ENCODE measurements at places on chromosomes 1 and 21.

DNA sequence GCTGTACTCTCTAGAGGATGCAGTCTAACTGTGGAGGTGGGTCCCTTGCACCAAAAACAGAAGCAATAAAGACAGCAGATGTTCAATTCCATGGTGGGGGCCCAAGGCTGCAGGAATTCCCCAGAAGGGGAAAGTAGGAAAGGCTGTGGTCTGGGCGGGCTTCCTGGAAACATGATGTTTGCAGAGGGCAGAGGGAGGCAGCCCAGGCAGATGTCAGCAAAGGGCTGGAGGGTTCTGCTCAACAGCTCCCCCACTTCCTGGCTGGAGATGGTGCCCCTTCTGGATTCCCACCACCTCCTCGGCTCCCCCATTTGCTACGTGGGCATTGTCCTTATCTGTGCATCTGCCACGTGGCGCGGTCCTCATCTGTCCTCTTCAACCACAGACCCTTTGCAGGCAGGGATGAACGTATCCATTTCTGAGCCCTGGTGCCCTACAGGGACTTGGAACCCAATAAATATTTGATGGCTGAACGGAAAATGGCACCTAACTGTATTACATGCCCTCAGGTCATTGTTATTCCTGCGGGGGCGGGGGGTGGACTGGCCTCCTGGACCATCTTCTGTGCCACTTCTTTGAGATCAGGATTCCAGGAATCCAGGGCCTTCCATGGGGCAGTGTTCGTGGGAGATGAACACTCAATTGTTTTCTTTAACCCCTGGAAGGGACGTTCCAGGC lies 8.4 kb upstream of the GUCA2B start:
- no peak for DNase-seq

DNA sequence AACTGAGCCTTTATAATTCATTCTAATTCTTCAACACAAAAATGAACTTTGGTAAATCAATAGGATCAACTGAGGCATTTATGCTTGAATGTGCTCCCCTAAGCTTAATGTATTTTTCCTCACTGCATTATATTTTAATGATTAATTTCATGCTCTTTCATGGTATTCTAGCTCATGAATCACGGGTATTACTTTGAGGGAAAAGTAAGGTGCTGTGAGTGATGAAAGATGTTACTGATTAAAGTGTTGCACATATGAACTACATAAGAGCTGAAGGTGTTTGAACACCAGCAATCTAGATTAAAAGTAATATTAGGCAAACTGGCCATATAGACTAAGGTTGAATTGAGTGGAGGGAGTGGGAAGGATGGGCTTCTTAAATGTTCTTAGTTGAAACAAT lies 1.9 kb downstream of the DPYD start:
- DNase-seq: no peak

DNA sequence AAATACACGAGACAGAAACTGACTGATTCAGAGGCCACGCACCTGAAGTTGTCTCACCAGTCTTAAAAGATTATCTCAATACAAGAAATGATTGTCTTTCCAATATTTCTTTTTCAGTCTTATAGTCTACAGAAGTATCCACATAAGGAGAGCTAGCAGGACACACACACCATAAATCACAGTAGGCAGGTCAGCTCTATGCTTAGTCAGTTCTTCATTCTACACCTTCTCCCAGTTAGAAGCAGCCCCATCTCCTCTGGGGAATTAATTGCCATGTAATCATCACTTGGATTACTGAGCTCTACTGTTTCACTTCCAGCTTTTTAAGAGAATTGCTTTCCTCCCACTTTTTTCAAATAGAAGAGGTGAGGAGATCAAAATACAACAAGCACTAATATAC lies 59.6 kb downstream of the SMYD3 start:
- no peak for DNase-seq

- DNase-seq: no peak
Measured at GRCh38 chr1:76124196-76124595, 49.6 kb downstream of the ST6GALNAC3 start.

- no peak for DNase-seq
Measured at GRCh38 chr1:222583079-222583478, 6.7 kb downstream of the TAF1A start.

- no peak for DNase-seq
Measured at GRCh38 chr1:81554534-81554933, 246.2 kb upstream of the ADGRL2 start.

DNA sequence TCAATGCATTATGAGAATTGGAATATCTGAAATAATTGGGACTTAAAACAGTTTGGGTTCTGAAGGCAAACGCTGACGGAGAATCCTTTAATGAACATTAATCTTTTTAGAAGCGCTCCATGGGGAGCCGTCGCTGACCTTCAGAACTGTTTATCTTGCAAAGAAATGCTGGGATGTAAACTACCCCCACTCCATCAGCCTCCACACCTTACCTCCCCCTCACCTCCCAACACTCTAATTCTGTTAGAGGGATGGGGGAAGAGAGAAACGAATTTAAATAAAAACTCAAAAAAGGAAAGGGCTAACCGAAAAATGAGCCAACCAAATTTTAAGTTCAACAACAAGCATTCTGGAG lies 44.1 kb upstream of the DNAJC6 start:
- no peak for DNase-seq

DNA sequence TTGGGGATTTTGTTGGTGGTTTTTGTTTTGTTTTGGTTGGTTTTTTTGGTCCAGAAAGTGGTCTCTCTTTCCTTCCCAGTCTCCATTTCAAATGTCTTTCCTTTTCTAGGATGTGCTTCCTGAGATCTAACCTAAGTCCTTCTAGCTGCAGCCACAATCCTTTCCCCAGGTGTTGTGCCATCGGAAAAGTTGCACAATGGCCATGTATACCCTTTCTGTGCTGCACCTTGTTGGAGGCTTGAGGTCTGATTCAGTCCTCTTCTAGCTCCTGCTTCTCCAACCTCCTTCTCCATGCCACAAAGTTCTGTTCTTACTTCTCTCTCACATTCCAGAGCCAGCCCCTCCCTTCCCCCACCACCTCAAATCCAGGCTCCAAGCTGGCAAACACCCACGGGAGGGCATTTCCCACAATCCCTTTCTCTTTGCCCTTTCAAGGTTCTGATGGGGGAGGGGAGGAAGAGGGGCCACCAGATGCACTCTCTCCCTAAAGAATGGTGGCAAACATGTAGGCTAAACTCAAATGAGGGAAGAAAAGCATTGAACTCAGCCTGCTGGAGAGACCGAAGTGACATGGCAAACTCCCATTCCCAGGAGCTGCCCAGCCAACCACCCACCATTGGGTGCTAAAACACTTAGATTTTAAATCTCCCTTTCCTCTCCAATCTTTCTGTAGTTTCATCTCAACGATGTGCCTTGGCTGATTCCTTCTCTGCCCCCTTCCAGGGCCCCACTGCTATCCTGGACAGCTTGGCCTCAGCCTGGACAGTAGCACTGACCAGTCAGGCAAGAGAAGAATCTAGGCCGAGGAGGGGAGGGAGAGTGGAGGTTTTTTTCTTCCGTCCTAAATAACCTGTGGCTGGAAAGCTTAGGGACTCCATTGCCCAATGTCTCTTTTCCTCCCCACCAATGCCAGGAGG lies 2.9 kb downstream of the KCNJ10 start:
- DNase-seq: no peak

DNA sequence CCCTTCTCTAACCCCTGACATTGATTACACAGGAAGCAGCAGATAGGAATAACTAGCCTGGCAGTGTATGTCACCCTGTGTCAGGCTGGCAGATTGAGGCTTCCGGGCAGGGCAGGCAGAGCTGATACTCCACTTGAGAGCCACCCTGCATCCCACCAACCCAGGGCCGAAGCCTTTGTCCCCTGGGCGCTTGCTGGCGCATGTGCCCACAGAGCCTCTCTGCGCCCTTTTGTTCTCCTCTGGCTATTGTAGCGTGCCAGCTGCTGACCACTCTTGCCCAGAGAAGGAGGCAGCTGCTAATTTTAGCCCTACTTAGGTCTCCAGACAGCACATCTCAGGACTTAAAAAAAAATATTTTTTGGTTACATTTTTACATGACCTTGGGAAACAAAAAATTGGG lies 304.9 kb downstream of the HHAT start:
- DNase-seq: no peak

DNA sequence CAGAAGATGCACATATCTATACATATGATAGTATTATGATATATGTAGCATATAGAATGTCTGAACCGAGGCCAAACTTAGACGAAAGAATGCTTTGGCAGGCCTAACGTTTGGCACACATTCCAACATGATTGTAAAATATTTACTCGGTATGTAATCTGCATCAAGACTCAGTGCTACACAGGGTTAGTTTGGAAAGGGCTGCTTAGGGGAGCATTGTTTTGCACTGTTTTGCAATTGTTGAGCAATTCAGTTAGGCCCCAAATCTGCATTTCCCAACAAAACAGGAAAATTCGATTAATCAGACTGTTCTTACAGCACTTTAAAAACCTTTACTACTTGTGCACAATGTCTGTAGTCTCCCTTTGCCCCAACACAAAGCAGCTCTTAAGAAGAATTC lies 216.0 kb upstream of the NEGR1 start:
- no peak for DNase-seq

- DNase-seq: no peak
Measured at GRCh38 chr1:102693345-102693744, 415.0 kb downstream of the COL11A1 start.

DNA sequence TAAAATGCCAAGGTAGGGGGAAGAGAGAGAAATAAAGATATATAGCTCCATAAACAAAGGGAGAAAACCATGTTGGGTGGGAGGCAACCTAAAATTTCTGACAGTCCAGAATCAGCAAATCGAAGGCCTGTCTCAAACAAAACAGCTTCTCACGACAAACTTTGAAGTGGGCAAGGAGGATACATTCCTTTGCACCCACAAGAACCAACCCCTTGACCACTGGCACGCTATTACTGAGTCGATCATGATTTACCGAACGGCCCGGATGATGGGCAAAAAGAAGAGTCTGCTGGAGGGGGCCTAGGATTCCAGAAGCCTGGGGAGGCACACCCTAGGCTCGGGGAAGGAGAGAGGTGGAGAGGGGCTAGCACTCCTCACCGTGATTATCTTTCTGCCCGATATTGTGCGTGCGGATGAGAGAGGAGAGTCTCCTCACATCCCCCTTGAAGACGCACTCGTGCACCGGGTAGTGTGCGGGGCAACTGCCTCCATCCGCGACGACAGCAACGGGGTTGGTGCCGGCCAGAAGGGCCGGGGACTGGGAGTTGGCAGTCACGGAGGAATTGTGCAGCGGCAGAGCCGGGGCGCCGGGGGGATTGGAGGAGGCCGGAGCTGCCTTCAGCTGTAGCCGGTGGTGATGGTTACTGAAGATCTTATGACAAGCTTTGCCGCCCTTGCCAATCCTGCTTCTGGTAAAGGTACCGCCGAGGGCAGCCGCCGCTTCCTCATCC lies 756 bp downstream of the ANKRD13C start:
- peak; percentile 28 for DNase-seq

DNA sequence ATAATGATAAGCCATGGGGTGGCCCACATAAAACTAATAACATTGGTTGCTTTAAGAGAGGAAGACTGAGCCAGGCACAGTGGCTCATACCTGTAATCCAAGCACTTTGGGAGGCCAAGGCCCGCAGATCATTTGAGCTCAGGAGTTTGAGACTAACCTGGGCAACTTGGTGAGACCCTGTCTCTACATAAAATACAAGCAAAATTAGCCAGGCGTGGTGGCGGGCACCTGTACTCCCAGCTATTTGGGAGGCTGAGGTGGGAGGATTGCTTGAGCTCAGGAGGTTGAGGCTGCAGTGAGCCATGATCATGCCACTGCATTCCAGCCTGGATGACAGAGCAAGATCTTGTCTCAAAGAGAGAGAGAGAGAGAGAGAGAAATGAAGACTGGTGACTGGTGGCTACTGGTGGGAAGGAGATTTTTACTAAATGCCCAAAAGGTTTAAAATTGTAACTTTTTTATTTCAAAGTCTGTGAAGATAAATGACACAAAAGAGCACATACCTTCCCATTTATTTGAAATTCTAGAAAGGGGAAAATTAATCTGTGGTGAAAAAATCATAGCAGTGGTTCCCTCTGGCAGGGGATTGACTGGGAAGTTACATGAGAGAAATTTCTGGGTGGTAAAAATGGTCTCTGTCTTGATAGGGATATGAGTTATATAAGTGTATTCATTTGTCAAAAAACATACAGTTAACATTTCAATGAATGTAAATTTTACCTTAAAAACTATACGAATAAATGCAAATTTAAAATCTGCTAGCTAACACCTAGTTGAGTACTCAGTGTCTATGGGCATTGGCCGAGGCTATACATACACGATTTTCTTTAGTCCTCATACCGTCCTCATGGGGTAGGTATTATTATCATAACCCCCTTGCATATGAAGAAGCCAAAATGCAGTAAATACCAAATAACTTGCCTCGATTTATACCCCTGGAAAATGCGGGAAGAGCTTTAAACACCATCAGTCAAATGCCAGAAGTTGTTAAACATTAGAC lies 2.2 kb upstream of the NBPF1 start:
- no peak for DNase-seq

DNA sequence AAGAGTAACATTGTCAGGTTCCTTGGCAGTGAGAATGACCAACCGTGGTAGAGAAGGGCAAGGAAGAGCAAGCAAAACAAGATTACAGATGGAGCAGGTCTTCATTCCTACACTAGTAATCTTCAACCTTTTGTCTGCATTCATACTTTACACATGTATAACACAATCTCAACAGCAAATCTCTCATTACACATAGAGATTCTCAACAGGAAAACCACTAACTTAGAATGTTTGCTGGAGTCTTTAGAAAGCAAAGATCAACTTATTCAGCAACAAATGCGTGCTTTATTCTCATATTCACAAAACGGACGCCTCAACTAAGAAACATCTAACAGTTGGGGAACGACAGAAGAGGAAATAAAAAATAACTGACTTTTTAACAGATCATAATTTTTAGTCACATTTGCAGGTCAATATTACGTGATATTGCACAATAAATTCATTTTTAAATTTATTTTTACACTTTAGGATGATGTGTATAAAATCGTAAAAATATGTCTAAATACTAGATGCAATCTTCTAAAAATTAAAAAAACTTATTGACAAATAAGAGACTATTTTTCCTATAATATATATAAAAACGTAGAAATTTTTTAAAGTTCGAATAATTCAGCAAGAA lies 82.9 kb downstream of the ARID4B start:
- DNase-seq: no peak

DNA sequence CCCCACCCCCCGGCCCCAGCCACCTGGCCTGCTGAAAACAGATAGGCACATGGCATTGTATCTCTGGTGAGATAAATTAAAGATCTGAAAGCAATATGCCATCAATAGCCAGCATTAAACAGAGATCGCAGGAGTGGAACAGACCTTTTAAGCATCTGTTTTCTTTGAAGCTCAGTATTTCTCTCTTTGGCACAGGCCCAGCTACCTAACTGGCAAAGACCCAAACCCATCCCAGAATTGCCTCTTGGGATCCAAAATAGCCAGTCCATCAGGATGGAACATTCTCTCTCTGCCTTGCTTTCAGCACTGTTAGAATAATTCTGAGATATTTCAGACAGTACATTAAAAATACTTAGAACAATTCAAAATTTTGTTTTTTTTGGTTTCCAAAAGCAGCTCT lies 46.0 kb downstream of the KCNJ6 start:
- no peak for DNase-seq

GRCh38 chr1:15110128-15110866 lies 43.2 kb upstream of the TMEM51 start:
- no peak for DNase-seq

- DNase-seq: no peak
Measured at GRCh38 chr1:37719572-37720195, 27.4 kb downstream of the CDCA8 start.

Measured in activated CD8-positive, alpha-beta memory T cell treated with anti-CD3 and anti-CD28 coated beads, Interleukin-2, amount 50 U/mL, for 4 hours (primary cell).